Natural killer cell treated with Interleukin-12 subunit alpha and Interleukin-12 subunit beta and Interleukin-15 and Interleukin-18, amount 100 ng/mL, for 72 hours (primary cell): ENCODE measurements at places on chromosomes 16 and 17.
A peak's percentile ranks its signal among the peaks of the same experiment; 100 is the strongest.

DNA sequence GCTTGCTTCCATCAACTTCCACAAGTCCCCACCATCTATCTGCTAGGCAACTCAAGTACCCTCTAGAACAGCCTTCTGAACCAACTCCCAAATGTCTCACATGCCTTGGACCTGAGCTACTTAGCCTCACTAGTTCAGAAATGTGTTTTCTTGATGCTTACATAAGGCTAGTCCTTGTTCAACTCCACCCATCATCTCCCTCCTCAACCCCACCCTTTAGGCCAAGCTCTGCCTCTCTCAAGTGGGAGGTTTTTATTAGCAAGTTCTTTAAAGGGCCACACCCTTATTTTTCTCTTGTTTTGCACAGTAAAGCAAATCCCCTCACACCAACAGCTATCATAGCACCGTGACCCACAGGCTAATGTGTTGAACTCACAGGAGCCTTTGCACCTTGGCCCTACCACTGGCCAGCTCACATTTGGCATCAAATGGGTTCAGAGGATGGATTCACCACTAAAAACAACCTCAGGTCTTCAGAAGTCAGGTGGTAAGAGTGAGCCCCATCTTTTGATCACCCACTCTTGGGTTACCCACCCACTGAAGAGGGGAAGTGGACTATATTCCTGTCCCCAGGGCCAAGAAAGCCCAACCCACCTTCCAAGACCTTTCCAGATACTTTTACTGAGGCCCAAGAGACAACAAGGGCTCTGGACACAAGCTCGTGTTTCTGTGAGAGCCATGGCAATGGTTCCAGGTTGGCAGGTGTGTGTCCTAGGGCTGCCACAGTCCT lies 12.2 kb downstream of the PIK3R5 start:
- DNase-seq = no peak

- peak; percentile 63 for DNase-seq
Observed at GRCh38 chr16:78761427-78761826, 662.0 kb downstream of the WWOX start.

DNA sequence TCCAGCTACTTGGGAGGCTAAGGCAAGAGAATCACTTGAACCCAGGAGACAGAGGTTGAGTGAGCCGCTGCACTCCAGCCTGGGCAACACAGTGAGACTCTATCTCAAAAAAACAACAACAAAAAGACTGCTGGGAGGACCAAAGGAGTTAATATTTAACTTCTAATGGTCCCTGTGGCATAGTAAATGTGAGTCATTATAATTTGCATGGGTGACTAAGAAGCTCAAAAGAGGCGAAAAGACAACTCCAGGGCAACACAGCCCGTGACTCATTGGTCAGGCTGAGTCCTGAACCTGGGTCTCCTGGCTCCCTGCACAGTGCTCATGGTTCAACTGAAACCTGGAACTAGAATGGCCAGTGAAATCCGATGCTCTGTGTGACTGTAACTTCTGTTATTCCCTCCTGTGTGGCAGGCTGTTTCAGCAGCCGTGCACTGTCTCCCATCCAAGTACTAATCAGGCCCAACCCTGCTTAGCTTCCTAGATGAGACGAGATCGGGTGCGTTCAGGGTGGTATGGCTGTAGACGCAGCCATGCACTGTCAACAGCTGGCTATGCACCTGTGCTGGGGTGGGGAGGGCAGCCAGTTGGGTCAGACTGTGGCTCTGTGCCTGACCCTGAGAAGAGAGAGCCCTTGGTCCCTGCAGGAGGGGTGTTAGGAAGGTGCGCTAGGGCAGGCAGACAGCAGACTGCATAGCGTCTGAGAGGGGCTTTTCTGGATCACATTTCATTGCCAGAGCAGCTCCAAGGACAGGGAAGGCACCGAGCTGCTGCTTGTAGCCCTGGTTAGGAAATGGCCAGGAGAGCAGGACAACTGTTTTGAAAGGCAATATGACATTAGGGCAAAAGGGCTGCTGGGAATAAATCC lies 14.5 kb upstream of the GPRC5C start:
- no peak for DNase-seq

DNA sequence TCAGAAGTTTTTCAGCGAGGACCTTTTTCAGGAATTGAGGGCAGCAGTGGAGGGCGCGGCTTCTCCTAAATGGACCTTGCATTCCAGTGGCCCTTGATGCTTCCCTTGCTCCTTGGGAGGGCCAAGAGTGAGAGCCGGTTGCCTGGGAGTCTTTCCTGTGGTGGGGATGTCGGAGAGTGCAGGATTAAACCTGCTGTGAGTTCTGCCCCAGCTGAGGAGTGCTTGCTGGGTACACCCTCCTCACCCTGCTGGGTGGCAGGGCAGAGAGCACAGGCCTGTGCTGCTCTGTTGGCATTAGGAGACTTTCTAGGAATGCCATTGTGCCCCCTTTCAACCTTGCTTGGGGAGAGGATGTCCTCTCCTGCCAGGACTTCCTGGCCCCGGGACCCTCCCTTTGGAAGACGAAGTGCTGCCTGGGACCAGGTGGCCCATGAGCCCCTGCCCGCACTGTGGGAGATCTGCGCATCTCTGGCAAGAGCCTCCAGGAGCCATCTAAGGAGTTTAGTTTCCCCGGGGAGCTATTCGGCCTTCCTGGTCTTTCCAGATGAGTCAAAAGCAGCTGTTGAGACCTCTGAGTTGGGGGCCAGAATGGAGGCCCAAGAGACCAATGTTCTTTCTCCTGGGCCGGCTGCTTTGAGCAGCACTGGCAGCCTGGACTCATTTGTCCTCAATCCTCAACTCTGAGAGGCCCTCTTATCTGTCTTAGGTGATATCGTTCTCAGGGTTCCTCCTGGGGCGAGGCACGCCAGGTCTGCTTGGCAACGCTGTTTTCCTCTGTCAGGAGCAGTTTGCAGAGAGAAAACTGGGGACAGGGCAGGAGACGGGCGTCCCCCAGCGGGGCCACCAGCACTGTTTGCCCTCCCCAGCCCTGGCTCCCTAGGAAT lies 5.6 kb downstream of the LLGL2 start:
- no peak for DNase-seq

DNA sequence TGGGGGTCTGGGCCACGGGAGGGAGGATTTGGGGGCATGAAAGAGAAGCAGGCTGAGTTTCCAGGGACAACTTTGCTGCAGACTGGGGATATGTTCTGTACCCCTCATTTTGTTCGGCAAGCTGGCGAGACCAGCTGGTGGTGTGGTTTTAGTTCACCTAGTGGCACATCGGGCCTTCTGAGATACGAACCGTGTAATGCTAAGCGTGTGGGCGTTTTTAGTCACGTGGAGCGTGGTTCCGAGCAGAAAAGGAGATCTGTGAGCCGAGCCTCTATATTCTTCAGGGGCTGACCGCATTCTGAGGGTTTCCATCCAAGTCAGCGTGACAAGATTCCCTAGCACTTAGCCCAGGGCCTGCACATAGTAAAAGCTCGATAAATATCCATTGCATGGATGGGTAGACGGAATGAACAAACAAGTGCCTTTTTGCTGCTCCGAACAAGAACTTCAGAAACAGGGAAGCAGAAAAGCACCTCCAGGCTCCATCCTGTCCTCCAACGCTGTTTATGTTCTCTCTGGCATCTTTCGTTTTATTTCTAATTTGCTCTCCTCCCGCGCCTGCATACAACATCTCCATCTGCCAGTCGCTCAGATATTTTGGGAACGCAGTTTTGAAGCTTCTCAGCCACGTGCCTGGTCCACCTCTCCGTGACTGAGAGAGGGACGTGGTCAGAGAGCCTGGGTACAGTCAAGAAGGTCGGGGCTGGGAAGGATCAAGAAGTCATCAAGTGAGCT lies 5.8 kb downstream of the SYT17 start:
- DNase-seq = no peak

DNA sequence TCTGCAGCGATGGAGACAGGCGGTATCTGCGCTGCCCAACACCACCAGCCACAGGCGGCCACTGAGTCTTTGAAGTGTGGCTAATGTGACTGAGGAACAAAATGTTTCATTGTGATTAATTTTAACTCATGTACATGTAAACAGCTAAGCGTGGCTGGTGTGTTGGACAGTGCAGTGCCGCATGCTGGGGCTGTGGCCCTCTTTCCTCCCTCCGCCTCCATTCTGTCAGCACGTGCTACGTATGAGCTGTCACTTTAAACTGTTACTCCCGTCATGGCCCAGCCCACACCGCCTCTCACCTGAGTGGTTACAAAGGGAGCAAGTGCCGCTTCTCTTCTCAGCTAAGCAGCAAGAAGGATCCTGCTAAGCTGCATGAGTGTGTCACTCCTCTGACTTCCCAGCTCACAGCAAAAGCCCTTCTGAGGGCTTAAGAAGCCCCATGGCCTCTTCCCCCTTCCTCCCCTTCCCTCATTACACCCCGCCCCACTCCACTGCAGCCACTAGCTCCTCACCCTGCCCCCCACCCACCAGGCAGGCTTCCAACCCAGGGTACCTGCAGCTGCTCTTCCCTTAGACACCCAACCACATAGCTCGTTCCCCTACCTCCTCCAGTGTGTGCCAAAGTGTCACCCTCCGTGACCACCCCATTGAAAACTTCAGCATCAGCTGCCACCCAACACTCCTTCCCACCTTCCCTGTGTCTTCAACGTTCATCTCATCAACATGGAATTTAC lies 15.0 kb downstream of the HASPIN start:
- no peak for DNase-seq

GRCh38 chr17:33964344-33964979 lies 290.6 kb upstream of the CCL2 start:
- no peak for DNase-seq

- peak; percentile 63 for DNase-seq
Observed at GRCh38 chr17:63834431-63835166, 7.1 kb upstream of the FTSJ3 start.

DNA sequence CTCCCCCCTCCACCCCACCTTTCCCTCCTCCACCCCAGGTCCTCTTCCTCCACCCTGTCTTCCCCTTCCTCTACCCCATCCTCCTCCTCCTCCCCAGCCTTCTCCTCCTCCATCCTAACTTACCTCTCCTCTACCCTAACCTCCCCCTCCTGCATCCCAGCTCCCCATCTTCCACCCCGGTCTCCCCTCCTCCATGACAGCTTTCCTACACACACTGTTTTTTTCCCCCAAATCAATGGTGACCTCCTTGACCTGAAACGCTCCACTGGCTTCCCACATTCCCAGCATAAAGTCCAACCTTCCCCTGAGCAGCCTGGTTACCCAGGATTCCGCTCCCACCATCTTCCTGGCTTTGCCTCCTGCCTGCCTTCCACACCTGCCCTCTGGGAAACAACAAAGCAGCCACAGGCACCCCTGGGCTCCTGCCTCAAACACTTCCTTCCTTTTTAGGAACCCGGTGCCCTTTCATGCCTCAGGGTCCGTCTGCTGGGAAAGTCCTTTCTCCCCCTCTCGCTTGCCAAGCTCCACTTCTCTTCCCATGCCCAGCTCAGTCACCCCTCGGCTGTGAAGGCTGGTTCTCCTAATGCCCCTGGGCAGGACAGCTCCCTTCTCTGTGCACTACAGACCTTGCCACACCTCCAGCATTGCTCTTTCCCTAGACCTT lies 2.1 kb downstream of the RGS9 start:
- no peak for DNase-seq

DNA sequence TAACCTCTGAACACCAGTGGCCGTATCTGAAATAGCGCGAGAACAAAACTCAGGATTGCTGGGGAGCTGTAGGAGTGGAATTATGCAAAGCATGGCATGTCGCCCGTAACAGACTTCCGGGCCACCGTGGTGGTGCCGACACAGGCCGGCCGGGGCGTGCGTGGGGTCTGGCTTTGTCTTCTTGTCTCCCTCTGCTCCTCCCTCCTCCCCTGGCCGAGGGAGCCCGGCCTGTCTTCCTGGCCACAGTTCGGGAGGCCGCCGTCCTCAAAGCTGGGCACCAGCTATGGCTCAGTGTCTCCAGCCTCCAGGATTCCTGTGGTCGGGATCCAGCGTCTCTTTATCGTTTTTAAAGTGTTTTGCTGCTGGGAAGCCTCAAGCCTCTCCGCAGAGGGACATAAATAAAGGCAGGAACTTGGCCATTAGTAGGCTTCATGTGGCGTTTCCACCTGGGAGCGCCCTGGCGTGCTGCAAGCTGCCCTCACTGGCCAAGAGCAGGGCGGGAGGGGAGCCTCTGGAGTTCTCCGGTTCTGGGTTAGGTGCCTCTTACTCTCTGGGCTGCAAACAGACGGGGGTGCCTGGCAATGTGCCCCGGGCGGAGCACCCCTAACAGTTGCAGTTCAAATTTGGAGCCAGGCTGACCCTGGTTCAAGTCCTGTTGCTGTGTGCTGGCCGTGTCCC lies 22.0 kb upstream of the NPTX1 start:
- peak; percentile 18 for DNase-seq

DNA sequence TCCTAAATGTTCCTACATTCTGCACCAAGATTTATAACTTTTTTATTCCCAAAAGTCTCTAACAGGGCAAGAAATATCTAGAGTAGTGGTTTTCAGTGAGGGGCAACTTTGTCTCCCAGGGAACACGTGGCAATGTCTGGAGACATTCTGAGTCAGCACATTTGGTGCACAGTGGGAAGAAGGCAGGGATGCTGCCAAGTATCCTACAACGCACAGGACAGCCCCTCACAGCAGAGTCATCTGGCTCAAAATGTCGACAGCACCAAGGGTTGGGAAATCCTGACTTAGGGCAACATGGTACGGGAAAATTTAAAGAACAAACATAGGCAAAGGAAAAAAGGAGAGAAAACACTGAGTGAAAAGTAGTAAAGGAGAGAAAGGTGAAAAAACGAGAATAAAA lies 61.8 kb downstream of the SMG6 start:
- no peak for DNase-seq

DNA sequence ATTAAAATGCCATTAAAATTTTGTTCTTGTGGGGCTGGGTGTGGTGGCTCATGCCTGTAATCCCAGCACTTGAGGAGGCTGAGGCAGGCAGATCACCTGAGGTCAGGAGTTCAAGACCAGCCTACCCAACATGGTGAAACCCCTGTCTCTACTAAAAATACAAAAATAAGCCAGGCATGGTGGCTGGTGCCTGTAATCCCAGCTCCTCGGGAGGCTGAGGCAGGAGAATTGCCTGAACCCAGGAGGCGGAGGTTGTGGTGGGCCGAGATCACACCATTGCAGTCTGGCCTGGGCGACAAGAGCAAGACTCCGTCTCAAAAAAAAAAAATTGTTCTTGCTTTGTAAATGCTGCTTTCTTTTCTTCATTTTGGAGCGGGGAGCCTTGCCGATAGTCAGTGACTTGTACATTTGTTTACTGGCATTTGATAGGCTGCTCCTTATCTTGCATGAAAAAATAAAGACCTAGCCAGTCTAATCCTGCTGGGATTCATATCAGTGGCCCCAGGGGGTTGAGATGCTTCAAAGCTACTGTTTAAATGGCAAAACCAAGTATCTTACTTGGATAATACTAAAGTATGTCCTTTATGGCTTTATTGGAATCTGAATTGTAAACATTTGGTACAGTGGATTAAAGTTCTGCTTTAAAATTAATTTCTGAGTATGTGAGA lies 3.3 kb upstream of the CLTC start:
- DNase-seq = no peak

GRCh38 chr17:29358416-29358815 lies 31.7 kb upstream of the TAOK1 start:
- no peak for DNase-seq

- DNase-seq = no peak
Observed at GRCh38 chr17:8924595-8924994, 40.9 kb downstream of the PIK3R5 start.

- no peak for DNase-seq
Observed at GRCh38 chr17:8365143-8365542, 11.4 kb downstream of the KRABD2 start.
